Camera-type eye (tissue), 1 donor: ENCODE measurements at places on chromosomes 6 and 20. TPM values are rescaled to one million over a fixed set of nuclear protein-coding genes. Genes with fewer than 3 reads are reported as not detected.

The PPP1R11 gene
- 19.2 TPM for total RNA-seq

The DEF6 gene
- total RNA-seq: 7.1 TPM

The PREP gene
- 28.4 TPM for total RNA-seq

The TRIM15 gene
- total RNA-seq: not detected

The CFAP61 gene
- total RNA-seq: 2.1 TPM

The RHAG gene
- total RNA-seq: 3.5 TPM

The KIAA1755 gene
- 24.9 TPM for total RNA-seq

The WFDC5 gene
- not detected for total RNA-seq

The GNAS-AS1 gene
- 1.8 TPM for total RNA-seq
